Activated CD4-positive, CD25-positive, alpha-beta regulatory T cell treated with anti-CD3 and anti-CD28 coated beads, Interleukin-2, amount 50 U/mL, for 72 hours (primary cell): ENCODE measurements at places on chromosomes 1 and 21.
A peak's percentile ranks its signal among the peaks of the same experiment; 100 is the strongest.

DNA sequence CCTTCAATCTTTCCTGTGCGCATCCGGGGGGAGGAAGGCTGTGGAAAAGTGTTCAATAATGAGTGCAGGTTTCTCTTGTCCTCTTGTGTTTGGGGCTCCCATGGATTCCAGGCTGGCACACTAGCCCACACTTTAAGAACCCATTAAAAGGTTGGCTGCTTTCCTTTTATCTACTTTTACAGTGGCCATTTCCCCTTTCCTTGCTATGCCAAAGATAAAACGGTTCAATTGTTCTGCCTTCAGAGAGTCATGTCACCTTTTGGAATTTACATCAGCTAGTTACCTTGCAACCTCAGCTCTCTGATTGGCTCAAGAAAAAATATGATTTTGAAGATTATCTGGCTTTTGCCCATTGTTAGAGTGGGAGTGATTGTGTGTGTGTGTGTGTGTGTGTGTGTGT, 182.3 kb downstream of the SDCCAG8 start:
- no peak for DNase-seq

GRCh38 chr1:215710899-215711225, 143.8 kb downstream of the KCTD3 start:
- no peak for DNase-seq

DNA sequence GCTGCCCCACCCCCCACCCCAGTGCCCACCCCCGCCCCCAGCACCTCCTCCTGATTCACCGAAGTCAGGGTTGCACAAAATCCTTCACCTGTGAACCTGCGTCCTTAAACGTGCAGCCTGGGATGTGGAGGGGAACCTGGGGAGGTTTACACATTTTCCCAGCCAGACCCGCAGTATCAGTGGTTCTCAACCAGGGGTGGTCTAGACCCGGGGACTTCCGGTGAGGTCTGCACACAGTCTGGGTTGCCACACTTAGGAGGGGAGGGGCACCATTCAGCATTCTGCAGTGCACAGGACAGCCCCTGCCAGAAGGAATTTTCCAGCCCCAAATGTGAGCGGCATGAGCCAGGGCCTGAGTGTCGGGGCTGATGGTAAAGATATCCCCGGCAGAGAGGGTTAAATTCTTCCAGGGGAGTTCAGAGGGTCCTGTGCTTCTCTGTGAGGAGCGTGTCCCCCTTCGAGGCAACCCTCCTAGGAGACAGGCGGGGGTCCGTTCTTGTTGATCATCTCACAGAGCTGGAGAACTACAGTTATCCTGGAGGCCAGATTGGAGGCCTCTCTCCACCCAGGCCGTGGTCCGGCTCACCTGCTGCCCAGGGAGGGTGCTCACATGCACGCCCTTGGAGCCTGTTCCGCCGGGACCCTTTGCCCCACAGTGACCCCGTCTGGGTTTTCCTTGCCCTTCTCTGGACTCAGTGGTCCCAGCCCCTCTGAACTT, 113.6 kb downstream of the SIK1 start:
- no peak for DNase-seq

DNA sequence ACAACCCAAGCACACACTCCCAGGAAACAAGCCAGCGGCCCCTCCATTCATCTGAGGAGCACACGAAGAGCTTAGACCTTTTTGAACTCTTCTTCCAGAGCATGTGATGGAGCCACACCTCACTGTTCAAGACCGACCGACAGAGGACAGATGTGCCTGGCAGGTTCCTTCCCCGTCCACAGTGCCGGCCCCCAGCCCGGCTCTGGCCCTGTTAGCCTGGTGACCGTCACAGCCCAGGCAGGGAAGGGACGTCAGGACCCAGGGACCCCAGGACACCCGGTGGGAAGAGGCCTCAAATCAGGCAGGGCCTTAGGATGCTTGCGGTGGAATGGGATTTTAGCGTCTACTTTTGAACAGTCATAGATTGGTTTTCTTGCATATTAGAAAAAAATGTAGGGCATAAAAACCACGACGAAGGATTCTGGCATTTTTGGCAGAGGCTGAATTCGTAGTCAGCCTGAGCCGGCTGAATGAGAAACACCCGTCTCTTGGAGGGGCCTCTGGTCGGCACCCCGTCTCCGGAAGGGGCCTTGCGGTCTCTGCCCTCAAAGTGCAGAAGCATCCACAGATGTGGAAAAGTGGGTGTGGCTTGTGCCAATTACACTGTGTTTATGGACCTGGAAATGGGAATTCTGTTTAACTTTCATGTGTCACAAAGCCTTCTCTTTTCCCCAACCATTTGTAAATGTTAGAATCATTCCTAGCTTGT, 79.3 kb downstream of the SIK1 start:
- DNase-seq: no peak

- DNase-seq: no peak
Measured at GRCh38 chr21:16086936-16087335, 357.2 kb downstream of the USP25 start.

DNA sequence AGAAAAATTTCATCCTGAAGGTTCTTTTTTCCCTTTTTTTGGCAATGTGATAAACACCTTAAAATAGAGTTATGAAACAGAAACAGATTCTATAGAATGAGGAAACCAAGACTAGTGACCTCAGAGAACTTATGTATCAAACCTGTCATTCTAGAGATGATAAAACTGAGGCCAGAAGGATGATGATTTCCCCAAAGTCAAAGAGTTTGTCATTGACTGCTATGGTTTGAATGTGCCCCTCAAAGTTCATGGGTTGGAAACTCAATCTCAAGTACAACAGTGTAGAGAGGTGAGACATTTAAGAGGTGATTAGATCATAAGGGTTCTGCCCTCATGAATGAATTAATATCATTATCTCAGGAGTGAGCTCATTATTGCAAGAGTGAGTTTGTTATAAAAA, 13.7 kb upstream of the BEND5 start:
- no peak for DNase-seq

GRCh38 chr1:94962409-94963265, 35.7 kb upstream of the CNN3 start:
- peak; percentile 32 for DNase-seq

- DNase-seq: no peak
Measured at GRCh38 chr21:36744560-36745231, 45.8 kb downstream of the SIM2 start.
